SK-MEL-5 (cell line): ENCODE measurements at places on chromosomes 7 and 10. TPM values are rescaled to one million over a fixed set of nuclear protein-coding genes. Genes with fewer than 3 reads are reported as not detected.

Gene OR6B1
- total RNA-seq, result not detected in 2 replicates

Gene ASZ1
- 1.0 and 1.3 TPM in 2 replicates for total RNA-seq

- no peak for DNase-seq
Observed at GRCh38 chr7:17699696-17700095, 240.6 kb downstream of the SNX13 start.

DNA sequence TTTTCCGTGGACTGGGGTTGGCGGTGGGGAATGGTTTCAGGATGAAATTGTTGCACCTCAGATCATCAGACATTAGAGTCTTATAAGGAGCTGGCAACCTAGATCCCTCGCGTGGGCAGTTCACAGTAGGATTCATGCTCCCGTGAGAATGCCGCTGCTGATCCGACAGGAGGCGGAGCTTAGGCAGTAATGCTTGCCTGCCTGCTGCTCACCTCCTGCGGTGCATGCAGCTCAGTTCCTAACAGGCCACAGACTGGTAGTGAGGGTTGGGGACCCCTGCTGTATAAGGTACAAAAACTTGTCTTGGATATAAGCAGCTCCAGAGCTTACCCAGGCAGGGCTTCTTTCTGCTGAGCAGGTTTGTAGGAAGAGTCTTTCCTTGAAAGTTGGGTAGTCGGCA lies 53.9 kb downstream of the SHH start:
- DNase-seq, result no peak
